Spleen (tissue), 13 donors: ENCODE measurements at places on chromosomes 5 and 9. TPM values are rescaled to one million over a fixed set of nuclear protein-coding genes. Genes with fewer than 3 reads are reported as not detected.
A peak's percentile ranks its signal among the peaks of the same experiment; 100 is the strongest.

WWC1 gene
- 1.5 TPM for polyA plus RNA-seq

CNTLN gene
- polyA plus RNA-seq: 1.7 TPM

SETD9 gene
- polyA plus RNA-seq: 5.9 TPM

DOK3 gene
- 98.4 TPM for polyA plus RNA-seq

GM2A gene
- 86.2 TPM for polyA plus RNA-seq

SIL1 gene
- 34.2 TPM for polyA plus RNA-seq

TMEFF1 gene
- not detected for polyA plus RNA-seq

INSL4 gene
- not detected for polyA plus RNA-seq

SH3TC2 gene
- polyA plus RNA-seq: 0.38 TPM

SPATA31A3 gene
- polyA plus RNA-seq: not detected

DAB2IP gene
- 5.0 TPM for polyA plus RNA-seq

FAM151B gene
- 0.35 TPM for polyA plus RNA-seq

DNA sequence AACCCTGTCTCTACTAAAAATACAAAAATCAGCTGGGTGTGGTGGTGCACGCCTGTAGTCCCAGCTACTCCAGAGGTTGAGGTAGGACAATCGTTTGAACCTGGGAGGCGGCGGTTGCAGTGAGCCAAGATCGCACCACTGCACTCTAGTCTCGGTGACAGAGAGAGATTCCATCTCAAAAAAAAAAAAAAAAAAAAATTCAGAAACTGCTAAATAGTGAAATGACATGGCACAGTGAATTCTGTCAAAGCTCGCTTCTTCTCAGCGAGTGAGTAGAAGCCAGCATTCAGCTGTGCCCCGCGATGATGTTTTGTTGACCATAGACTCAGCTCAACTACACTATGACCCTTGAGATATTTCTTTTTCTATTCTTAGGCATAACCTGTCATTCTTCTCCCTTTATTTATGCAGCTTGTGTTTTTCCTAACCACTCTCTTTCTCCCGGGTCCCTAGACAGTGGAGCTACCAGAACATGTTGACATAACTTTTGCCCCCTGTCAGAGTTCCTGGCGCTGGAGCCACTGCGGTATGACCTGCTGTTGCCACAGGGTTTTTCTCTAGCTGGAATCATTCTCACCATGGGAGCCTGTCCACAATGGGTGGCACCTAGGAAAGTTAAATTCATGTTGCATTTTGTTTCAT lies 13.5 kb upstream of the IQGAP2 start:
- DNase-seq: no peak

DNA sequence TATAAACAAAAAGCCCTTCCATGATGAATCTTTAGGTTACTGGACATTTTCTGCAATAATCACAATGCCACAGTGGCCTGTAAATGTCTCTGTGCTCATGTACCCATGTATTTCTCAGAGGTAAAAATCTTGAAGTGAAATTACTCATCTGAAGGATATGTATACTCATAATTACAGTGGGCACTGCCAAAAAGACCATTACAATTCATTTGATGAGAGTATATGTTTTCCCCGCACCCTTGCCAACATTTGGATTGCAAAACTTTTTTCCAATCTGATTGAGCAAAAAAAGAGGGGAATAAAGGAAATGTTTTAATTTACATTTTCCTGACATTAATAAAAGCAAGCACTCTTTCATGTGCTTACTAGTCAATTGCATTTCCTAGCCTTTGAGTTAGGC lies 110.5 kb downstream of the EPB41L4A start:
- no peak for DNase-seq

GRCh38 chr9:132059361-132059760 lies 20.3 kb downstream of the MED27 start:
- DNase-seq: no peak

DNA sequence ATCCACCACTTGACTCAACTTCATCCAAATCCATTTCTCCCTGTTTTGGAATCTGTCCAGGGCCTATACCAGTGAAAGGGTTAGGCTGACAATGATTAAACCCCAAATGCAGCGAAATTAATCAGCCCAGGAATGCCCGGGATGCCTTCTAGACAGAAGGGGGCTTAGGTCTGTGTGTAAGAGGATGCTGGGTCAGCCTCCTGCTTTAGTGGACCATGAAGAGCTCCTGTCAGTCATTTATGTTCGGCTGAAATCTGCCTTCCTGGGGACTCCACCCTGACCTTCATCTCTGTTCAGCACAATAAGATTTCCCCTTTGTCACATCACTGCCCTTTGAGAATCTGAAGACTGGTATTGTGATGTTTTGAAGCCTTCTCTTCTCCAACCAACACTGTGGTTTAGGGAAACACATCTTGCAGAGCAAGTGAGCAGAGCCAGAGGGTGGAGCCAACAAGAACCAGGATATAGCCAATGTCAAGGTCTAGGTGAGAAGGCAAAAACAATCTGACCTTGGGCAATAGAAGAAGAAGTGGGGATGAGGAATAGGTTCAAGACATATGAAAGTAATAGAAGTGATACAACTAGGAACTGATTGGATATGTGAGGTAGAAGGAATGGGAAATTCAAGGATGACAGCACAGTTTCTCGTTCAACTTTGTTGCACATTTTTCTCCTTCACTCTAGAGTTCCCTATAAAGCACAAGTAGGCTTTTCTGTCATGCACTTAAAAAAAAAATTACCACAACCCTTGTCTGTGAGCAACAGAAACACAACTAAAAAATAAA lies 234.4 kb downstream of the ARHGAP26 start:
- no peak for DNase-seq

DNA sequence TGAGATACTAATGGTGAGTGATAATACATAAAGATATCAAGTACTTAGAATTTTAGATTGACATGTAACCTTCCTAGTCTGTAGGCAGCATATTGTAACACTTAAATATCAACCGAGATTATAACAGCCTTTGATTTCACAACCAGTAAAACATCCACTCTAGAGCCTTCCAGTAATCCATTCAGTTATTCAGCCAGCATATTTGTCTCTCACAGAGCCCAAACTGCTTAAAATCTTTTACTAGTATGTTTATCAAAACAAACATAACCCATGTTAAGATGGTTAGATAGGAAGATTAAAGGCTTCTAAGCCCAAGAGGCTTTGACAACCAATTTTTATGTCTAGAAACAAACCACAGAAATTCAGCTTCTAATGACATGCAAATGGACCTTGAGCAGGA lies 177.9 kb upstream of the FST start:
- no peak for DNase-seq

DNA sequence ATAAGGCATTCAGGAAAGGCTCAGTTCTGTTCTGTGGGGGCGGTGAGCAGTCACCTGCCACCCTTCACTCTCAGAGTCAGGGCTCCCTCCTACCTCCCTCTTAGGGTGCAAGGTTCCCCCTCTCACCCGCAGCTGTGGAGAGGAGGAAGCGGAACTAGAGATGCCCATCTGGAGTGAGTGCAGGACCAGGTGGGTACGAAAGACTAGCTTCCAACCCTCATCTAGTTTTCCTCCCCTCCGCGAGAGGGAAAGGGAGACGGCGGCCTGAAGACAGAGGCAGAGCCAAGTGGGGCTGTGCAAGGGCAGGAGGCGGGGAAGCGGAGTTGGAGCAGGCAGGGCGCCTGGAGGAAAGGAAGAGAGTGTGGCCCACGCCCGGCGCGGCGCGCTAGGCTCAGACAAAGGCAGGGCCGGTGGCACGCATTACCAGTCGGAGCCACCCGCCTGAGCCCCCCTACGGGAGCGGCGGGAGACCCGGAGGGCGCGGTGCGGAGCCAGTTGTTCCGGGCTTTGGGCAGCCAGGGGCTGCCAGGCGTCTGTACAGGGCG lies 7.3 kb downstream of the PRR7 start:
- no peak for DNase-seq

GRCh38 chr9:99264070-99264680 lies 42.1 kb downstream of the SEC61B start:
- no peak for DNase-seq

- DNase-seq: no peak
Observed at GRCh38 chr5:8291641-8292040, 422.7 kb downstream of the MTRR start.

- no peak for DNase-seq
Observed at GRCh38 chr5:57383093-57383861, 99.3 kb downstream of the ACTBL2 start.

DNA sequence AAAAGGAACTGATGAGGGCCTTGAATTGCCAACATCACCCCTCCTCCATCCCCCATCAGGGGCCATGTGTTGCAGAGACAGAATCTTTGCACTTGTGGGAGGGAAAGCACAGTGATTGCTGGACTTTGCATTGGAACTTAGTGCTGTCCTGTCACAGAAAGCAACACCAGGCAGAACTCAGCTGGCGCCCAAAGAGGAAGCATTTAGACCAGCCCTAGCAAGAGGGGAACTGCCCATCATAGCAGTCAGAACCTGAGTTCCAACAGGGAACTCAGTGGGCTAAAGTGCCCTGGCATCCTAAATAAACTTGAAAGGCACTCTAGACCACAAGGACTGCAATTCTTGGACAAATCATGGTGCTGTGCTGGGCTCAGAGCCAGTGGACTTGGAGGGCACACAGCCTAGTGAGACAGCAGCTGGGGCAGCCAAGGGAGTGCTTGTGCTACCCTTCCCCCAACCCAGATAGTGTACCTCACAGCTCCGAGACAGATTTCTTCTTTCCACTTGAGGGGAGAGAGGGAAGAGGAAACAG lies 128.1 kb downstream of the ACTL7B start:
- DNase-seq: no peak

DNA sequence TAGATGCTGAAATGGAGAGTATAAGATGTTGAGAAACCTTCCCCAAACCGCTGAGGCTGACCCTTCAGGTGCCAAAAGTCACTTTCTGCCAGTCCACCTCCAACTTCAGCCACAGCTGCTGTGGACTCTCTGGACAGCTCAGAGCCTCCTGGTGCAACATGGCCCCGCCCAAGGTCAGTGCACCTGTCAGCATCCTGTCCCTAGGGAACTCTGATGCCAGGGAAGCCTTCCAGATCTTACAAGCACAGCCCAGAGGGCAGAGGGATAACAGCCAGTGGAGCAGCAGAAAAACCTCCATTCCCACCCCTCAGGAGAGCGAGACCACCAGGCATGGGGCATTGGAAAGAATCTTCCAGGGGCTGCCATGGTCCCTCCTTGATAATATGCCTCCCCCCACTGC lies 10.5 kb upstream of the PTGES2 start:
- DNase-seq: peak; percentile 23

GRCh38 chr5:6736524-6737042 lies 23.4 kb downstream of the TENT4A start:
- DNase-seq: peak; percentile 60

GRCh38 chr5:7762267-7762666 lies 88.7 kb downstream of the CFAP90 start:
- DNase-seq: no peak

- DNase-seq: peak; percentile 25
Observed at GRCh38 chr5:175681045-175681967, 23.4 kb downstream of the HRH2 start.

- DNase-seq: no peak
Observed at GRCh38 chr5:3226196-3226920, 369.3 kb upstream of the IRX1 start.

DNA sequence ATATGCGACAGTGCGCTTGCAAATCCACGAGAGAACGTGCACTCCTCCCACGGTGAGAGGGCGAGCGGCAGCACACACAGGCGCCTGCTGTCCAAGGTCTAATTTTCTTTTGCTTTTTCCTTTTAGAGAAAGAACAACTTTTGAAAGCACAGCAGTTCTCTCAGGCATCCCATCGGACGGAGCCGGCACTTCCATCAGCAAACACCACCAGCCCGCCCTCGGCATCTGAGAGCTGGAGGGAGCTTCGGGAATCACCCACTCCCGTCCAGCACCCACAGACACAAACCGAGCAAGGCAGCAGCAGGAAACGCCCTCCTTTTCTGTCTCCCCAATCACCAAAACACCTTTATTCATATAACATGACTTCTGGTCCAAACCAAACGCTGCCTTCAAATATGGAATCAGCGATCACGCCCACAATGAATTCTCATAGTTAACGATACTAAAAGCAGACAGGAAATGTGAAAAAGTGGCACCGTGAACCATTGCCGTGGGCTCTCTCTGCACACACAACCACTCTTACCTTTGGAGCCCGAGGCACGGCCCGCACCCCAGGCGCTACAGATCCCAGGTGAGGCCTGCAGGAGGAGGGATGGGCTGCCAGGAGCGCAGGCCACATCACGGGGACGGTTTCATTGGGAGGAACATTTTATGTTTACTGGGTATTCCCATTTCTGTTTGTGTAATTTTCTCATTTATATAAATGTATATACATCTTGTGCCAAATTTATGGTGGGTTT lies 14.2 kb downstream of the LPCAT1 start:
- DNase-seq: peak; percentile 57

DNA sequence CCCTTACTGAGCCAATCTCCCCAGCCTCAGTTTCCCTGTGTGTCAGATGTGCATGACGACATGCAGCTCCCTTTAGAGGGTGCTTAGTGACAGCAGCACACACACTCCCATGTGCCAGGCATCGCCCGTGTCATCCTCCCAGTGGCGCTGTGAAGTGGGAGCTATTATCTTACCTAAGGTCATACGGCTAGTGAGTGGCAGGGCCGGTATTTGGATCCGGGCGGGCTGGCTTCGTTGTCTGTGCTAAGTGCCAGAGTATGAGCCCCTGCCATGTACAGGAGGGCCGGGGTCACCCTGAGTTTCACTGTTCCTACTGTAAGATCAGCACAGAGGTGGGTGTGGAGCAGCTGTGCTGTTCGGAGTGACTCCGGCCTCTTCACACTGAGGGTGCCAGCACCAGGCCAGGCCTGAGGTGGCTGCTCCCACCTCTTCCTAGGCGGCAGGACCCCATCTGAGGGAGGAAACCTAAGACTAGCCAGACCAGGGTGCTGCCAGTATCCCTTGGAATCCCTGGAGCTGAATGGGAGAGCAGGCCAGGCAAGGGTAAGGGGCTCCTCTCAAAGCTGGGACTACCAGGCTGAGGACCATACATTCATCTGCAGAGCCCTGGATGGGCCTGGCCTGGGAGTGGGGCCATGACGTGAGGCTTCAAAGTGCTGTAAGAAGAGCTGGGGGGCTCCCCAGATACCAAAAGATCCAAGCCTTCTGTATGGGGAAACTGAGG lies 22.5 kb downstream of the AQP7 start:
- peak; percentile 64 for DNase-seq

- DNase-seq: no peak
Observed at GRCh38 chr5:44245935-44246334, 143.3 kb downstream of the FGF10 start.

DNA sequence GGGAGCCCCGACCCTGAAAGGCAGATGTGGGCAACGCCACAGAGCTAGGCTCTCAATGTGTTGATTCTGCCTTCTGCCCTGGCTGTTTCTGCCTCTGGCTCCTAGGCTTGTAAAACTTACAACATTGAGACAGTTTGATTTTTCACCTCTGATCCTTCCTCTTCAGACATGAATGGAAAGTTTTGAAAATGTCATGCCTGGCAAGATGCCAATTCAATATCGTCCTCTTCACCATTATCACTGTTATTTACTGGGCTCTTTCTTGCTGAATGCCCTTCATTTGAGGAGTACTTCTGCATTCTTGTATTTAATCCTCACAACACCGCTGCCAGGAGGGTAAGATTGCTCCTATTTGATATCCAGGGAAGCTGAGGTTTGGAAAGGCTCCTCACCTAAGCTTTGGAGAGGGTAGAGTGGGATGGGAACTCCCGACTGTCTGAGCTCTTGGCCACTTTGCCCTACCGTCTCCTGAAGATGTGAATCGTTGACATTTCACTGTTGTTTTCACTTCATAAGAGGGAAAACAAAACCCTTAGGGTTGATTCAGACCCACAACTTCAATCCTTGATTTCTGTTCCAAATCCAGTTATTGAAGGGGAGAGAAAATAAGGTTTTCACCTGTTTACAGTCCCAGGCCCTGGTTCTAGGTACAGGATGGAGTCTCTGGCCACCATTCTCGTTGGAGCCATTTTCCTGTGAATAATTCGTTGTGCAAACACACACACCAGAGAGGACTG lies 12.7 kb upstream of the FGF1 start:
- no peak for DNase-seq

- no peak for DNase-seq
Observed at GRCh38 chr5:124721229-124721735, 25.2 kb downstream of the ZNF608 start.
